ENCODE measurements at places on chromosomes 4 and X. TPM values are rescaled to one million over a fixed set of nuclear protein-coding genes. Genes with fewer than 3 reads are reported as not detected.

- no peaks in the 10 kb centered on the region for H3K27me3 ChIP-seq
- no peak overlapping the region for H3K27ac ChIP-seq
- H3K4me1 ChIP-seq = no peaks in the 10 kb centered on the region
- DNase-seq = no peak
- H3K4me3 ChIP-seq = no peak overlapping the region
These were observed 17.1 kb upstream of the GPRIN3 start for GRCh38 chr4:89324671-89325070.

DNA sequence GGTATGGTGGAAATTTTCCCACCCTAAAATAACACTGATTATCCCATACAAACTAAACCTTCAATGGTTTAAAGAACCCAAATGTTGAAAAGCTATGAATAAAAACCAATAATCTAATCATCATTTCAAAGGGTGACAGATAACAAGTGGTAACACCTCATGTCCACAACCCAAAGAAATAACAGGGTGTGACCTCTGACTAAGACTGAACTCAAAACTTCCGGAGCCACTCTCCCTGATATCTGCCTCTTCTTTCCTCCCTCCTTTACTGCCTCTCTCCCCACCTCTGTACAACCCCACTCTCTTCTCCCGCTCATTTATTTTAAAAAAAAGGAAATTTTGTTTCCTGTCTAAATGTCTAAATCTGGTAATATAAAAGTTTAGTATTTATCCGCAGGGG lies 11.5 kb downstream of the FBXW7 start:
- no peaks in the 10 kb centered on the region for H3K27me3 ChIP-seq
- H3K27ac ChIP-seq = 0 out of 2 replicates have a peak overlapping the region, but pooled peaks have one; percentile 17
- no peak overlapping the region for H3K4me3 ChIP-seq
- peaks cover 35% of the 10 kb centered on the region for H3K4me1 ChIP-seq
- no peaks in the 10 kb centered on the region for H3K36me3 ChIP-seq
- no peak for DNase-seq

Gene RPS6KA6
- 13.1 TPM for total RNA-seq

DNA sequence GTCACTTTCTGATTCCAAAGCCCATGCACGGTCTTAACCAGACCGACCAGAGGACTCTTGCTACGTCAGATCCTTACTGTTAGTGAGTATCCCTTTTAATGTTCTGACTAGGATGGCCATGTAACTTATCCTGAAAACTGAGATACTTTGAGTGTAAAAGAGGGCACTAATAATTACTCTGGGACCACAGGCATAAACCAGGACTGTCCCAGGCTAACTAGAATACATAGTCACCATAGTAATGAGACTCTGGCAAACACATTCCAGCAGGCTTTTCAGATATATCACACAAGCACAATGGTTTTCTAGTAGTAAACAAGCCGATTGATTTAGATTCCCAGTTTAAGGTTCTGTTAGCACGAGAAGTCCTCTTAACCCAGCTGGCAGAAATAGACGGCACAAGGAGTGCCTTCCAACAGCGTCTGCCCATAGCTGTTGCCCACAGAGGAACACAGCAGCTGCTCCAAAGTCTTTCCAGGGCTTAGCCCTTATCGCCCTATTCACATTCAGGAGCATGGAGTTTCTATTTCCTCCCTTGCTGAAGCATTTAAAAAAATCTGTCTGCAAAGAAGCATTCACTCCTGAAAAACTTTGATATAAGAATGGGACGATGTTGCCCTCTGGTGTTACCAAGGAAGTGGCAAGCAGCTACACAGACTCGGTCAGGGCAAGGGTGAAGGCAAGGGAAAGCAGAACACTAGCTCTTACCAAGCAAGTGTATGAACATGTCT lies 92.4 kb downstream of the CXCL13 start:
- no peak overlapping the region for H3K27ac ChIP-seq
- H3K27me3 ChIP-seq = no peaks in the 10 kb centered on the region
- no peak overlapping the region for H3K4me3 ChIP-seq
- H3K36me3 ChIP-seq = no peaks in the 10 kb centered on the region
- DNase-seq = peak; percentile 28

Gene TLR10
- 0.30 TPM for total RNA-seq

Gene SMR3B
- not detected for total RNA-seq

Gene HSD17B13
- total RNA-seq = 0.25 TPM

GRCh38 chrX:2699959-2700358 lies 8.9 kb downstream of the CD99 start:
- no peak for DNase-seq
- peaks cover 3% of the 10 kb centered on the region for H3K27me3 ChIP-seq
- H3K4me3 ChIP-seq = no peak overlapping the region
- no peak overlapping the region for H3K27ac ChIP-seq
- peaks cover 6% of the 10 kb centered on the region for H3K36me3 ChIP-seq
- peaks cover 24% of the 10 kb centered on the region for H3K4me1 ChIP-seq

Gene DIPK2B
- total RNA-seq = not detected

Gene STATH
- not detected for total RNA-seq

DNA sequence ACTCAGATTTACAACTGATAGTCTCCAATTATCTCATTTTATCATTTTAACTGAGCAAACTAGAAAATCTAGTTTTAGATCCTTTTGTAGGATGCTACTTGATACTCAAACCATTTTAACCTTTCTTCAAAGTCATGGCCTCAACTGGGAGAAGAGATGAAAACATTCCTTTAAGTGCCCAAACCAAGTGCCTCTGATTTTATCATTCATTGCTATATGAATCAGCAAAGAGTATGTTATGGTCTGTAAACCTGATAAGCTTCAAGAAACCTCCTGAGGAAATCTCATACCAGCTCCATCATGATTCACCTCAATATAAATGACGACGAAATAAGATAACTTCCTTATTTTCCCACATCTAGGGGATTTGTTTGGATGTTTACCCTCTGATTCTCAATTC lies 119.9 kb downstream of the FAM13A start:
- H3K36me3 ChIP-seq = no peaks in the 10 kb centered on the region
- H3K4me1 ChIP-seq = peaks cover 24% of the 10 kb centered on the region
- H3K27ac ChIP-seq = no peak overlapping the region
- no peaks in the 10 kb centered on the region for H3K27me3 ChIP-seq
- no peak for DNase-seq

DNA sequence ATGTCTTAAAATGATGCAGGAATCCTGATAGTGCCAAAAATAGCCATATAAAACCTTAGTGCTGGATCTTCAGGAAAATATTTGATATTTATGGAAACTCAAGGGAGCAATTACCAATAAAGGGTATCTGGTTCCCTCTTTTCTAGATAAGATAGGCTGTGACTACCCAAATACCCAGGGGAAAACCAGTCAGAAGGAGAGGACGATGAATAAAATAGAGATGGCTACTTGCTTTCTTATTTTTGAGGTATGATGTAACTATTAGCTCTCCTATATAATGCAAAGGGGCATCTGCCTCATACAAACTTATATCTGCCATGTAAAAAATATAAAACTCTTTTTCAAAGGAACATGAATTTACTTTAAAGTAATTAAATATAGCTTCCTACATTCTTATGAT lies 23.4 kb upstream of the COX18 start:
- no peak overlapping the region for H3K27ac ChIP-seq
- H3K36me3 ChIP-seq = peaks cover 45% of the 10 kb centered on the region
- no peaks in the 10 kb centered on the region for H3K4me1 ChIP-seq

DNA sequence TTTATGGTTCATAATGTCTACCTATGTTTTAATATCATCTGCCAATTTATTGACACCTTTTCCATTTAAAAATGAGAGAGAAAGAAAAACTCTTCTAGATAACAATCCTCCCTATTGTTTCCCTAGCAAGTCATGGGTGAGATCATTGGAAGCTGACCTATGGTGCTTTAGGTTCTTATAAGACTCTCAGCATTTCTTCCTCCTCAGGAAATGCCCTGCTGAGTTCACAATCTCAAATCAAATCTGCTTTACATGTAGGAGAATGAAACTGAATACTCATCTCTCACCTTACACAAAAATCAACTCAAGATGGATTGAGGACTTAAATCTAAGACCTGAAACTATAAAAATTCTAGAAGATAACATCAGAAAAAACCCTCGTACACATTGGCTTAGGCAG lies 267.4 kb downstream of the RAPGEF2 start:
- peaks cover 11% of the 10 kb centered on the region for H3K36me3 ChIP-seq
- H3K27me3 ChIP-seq = peaks cover 6% of the 10 kb centered on the region
- DNase-seq = no peak
- no peak overlapping the region for H3K4me3 ChIP-seq
- no peak overlapping the region for H3K27ac ChIP-seq

Gene INTU
- total RNA-seq = 18.6 TPM
